Muscle of leg (tissue), 16 donors: ENCODE measurements at places on chromosomes 7 and 10. TPM values are rescaled to one million over a fixed set of nuclear protein-coding genes. Genes with fewer than 3 reads are reported as not detected.

Gene GJD4
- 2.0 TPM for total RNA-seq

Gene STAM
- total RNA-seq = 16.9 TPM

GRCh38 chr10:78604286-78604685 is 464.5 kb upstream of the ZMIZ1 start:
- DNase-seq = no peak

GRCh38 chr10:5234106-5234860 is 37.6 kb downstream of the AKR1C4 start:
- DNase-seq = peak; percentile 80

DNA sequence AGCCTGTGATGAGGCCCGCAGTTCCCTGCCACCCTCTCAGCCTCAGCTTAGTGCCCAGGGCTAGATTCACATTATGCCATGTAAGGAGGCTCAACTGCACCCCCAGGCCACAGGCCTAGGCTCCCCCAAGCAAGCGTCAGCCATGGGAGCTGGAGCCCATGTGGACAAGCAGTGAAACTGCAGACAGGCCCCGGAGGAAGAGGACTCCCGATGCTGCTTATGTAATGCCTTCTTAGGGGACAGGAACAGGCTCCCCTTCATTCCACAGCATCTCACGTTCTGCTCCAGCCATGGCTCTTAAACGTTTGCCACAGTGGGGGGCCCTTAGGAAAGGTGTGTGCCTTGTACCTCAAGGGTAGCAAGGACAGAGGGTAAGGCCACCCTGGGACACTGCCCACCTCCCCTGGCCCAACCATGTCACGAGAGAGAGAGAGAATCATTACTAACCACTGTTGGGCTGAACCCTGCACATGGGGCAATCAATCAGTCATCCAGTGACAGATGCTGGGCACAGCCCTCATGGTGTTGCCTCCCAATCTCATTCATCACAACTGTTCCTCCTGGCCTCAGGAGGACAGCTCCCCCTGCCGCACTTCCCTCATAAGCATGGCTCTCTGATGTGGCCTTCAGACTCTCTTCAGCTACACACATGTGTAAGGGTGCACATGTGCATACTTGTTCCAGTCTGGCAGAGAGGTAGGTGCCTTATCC is 263.0 kb downstream of the GRID1 start:
- DNase-seq = peak; percentile 50

- peak; percentile 46 for DNase-seq
These were observed 18.7 kb downstream of the ZNF786 start for GRCh38 chr7:149071641-149072437.
